ENCODE measurements at places on chromosomes 6 and 20.

GRCh38 chr20:51163996-51164600 is 141.2 kb upstream of the KCNG1 start:
- no peak for DNase-seq

DNA sequence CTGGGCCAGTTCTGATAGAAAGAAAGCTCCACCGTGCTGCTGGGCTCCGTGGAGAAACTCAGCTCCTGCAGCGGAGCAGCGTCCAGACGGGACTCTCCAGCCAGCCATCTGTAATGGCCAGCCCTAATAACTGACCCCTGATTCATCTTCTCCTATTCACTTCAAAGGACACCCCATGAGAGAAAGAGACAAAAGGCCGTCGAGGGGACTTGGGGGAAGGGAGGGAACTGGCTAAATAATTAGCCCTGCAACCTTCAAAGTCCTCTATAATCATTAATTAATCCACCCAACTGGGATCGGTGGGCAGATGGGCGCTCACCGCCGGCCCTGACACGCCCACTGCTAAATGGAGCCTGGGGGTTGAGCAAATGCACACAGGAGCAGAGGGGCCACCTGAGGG is 512.4 kb downstream of the CD83 start:
- no peak for DNase-seq

- DNase-seq, result no peak
Observed at GRCh38 chr6:157468054-157468453, 87.1 kb downstream of the ZDHHC14 start.

DNA sequence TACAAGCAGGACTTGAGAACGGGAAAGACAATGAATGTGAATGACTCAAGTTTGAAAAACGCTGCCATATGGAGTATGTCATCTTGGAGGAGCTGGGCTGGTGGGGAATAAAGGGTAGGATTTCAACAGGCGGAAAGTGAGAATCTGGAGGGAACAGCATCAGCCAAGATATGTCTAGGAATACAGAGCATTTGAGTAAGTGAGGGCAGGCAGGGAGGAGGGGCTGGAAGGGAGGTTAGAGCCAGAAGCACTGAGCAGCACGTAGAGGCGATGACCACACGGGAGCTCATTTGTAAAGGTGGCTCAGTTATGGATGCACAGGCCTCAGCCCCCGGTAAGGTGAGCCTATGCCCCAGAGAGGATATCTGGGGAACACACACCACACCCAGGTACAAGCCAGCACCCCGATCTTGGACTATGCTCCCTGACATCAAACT is 115.1 kb downstream of the ZMYND8 start:
- DNase-seq, result no peak

- no peak for DNase-seq
Observed at GRCh38 chr20:52346797-52347196, 155.2 kb upstream of the ZFP64 start.

DNA sequence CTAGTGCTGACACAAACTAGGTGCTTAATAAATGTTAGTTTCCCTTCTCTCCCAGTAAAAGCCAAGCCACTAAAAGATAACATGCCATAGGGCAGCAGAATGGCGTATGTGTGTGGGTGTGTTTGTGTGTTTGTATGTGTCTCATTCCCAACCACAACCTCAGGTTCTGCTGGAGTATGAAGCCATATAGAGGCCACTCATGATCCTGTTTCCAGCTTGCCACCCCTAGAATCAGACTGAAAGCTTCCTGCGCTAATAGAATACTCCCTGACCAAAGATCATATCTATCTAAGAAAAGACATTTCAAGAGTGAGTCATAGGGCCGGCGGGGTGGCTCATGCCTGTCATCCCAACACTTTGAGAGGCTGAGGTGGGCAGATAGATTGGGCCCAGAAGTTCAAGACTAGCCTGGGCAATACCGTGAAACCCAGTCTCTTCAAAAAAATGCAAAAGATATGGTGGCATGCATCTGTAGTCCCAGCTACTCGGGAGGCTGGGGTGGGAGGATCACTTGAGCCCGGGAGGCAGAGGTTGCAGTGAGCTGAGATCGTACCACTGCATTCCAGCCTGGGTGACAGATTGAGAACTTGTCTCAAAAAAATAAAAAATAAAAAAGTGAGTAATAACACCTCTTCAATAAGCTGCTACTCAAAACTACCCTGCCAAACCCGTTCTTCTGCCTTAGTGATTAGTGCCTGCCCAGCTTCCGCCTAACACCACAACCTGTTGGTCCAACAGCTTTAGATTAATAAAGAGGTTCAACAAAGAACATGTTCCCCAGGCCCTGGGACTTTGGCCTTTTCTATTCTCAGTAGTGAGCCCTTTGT is 11.8 kb upstream of the SNRPC start:
- no peak for DNase-seq

DNA sequence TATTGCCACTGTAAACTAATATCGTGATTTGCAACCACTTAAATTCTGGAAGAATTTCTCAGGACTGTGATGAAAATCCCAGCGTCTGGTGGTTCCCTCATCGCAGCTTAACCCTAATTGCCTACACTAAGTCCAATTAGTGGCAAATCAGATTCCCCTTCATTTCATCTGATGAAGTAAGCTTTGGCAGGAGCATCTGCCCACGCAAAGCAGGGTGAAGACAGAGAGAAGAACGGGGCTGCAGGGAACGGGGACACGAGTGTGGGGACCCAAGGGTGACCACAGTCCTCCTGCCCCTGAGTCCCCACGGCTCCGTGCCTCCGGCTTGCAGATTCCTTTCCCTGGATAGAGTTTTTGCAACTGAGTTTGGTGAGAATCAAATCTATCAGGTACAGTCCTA is 159.5 kb downstream of the LY86 start:
- no peak for DNase-seq

DNA sequence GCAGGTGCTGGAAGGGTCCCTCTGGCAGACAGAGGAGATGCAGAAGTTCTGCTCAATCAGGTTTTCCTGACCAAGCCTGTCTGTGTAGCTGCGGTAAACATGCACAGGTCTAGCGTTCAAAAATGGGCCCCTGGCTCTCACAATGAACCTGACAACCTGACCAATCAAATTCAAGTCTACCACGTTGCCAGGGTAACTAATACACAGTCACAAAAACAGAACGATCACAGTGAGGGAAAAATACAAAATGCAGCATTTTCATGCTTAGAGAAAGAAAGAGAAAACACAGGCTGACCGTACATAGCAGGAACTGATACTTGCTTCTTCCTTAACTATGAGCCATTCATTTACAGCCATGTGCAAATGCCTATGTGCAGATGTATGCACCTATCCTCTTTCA is 353.1 kb upstream of the TSHZ2 start:
- DNase-seq, result no peak

GRCh38 chr20:21395666-21396598 is 1.4 kb downstream of the NKX2-4 start:
- no peak for DNase-seq

GRCh38 chr20:57499676-57500075 is 25.3 kb downstream of the CTCFL start:
- no peak for DNase-seq

- DNase-seq, result no peak
Observed at GRCh38 chr20:41221614-41222218, 84.4 kb downstream of the PLCG1 start.

GRCh38 chr6:157070403-157071107 is 252.8 kb downstream of the TMEM242 start:
- DNase-seq, result no peak

DNA sequence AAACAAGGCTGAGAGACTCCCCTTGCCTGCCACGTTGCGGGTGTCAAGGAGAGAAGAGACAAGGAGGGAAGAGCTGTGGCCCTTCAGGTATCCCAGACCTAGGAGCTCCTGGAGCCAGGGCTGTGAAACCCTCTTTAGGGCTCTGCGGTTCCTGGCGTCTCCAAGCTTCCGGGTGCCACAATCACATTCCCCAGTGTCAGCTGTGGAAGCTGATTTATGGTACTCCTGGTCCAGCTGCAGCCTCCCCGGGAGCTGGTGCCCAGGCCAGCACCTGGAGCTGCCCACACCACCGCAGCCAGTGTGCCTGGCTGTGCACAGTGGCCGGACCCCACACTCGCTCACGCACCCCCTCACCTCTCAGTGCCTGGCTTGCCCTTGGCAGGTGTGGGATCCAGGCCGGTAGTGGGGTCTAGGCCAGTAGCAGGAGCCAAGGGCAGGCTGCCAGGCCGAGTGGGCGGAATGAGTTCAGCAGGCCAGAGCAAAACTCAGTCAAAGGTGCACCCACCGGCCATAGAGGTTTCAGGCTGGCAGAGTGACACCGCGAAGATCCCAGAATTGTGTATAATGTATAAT is 58.9 kb upstream of the L3MBTL3 start:
- DNase-seq, result no peak

DNA sequence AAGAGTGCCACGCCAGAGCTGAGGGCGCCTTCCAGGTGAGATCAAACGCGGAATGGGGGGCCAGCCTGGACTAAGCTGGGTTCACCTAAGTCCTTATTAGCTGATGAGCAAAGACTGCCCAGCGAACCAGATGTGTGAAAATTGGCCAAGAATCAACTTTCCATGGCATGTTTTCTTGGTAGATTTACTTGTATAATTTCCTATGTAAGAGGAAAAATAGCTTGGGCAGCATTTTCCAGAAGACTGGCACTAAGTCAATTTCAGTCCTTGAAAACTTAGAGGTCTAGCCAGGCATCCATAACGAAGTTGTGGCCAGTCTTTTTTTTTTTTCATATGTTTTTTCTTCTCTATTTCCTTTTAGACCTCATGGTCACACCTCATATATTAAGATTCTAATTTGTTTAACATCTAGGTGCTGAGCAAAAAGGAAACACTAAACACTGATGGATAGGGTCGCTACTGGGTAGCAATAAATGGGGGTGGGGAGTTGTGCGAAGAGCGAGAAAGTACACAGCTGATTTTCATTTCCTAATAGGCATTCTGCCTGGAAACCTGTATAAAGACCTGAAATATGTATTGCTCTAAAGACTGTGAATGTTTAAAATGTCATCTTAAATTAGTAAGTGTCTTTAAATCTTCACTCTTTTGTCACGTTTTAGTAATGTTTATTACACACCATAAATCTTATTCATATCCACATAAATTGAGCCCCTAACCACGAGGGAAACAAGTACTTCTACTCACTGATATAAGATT is 188.8 kb downstream of the CD83 start:
- DNase-seq, result no peak

DNA sequence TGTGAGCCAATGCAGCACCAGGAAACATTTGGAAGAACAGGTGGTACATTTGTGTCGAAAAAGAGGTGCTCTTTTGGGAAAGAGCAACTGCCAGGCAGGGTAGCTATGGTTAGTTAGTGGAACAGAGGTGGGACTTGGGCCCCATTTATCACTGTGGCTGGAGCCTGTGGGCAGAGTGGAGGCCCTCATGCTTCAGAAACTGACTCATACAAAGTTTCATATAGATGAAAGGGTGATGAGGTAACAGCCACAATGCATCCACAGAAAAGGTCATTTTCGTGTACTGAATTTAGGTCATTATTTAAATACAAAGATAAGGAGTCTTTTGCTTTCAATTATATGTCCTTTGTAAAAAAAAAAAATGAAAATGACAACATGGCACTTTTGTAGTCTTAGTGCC is 76.4 kb upstream of the HS3ST5 start:
- DNase-seq, result no peak

- DNase-seq, result no peak
Observed at GRCh38 chr6:143040018-143040417, 20.7 kb upstream of the AIG1 start.

DNA sequence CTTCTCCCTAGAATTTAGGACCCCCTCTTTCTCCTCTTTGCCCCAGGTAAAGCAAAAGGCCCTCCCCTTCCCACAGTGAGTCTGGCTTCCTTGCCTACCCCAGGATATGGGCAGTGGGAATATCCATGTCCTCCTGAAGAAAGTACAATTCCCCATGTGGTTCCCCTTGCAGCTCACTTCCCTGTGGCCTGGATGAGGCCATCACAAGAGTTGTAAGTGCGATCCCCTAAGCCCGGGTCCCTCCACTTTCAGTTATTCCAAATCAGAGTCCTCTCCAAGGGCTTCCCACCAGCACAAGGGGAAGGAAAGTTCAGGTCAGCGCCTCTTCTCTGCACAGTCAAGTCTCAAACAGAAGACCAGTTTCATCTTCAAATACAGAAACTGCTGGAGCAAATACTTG is 10.2 kb upstream of the PTPN1 start:
- DNase-seq, result no peak

DNA sequence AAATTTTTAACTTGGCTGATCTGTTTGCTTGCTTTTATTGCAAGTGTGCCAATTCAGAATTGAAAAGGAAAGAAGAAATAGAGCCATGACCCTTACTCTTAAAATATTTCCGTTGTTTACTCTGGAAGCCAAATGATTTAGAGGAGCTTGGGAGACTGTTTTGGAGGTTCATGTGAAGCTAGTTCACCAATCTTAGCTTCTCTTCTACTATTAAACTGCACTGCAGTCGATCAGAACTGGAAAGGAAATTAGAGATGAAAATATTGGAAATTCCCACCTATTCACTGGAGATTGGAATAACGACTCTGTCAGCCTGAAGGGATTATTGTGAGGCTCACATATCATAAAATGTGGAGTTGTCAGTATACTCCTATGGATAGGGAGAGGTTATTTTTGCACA is 81.8 kb downstream of the MLIP start:
- no peak for DNase-seq

GRCh38 chr6:33874136-33874760 is 70.4 kb upstream of the MLN start:
- no peak for DNase-seq

DNA sequence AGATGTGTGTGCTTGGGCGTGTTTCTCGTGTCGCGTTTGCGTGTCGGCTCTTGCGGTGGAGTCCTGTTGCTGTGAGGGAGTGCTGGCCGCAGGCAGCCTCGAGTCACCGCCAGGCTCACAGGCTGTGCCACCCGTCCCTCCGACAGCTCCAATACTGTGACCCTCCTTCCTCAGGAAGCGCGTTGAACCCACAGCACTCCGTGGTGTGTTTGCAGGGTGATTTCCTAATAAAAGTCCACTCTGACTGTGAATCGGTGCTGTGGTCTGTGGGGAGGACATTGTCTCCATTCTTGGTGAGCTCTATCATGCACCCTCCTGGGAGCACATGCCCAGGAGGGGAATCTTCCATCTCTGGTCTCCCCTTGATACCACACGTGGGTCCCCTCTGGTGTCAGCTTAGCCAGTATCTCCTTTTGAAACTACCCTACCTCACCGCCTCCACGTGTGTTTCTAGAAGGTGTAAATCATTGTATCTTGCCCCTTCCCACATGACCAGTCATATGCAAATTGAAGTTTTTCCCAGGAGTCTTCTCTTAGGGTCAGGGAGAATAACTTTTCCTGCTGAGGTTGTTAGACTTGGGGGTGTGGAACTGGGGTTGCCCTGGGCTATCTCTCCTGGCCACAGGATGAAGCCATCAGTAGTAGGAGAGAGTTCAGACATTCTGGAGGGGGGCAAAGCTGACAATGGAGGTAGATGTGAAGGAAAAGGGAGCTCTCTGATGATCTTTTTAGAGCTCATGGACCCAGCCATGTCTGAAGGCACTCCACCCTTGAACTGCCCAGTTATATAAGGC is 13.3 kb upstream of the PCMTD2 start:
- no peak for DNase-seq

DNA sequence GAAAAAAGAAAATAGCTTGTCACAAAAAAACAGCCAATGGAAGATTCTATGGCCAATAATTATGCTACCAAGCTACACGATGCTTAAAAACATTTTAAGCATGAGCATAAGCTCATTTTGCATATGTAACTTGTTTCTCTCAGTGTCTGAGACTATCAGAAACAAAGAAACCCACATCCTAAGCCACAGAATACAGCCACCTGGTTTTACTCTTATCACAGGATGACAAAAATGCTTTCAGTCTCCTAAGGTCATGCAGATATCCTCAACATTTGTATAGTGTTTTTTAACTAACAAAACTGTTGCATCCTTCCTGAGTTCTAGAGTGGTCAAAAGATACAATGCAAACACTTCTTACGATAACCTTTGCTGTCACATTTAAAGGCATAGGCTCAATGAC is 172.1 kb upstream of the RUNX2 start:
- DNase-seq, result no peak

GRCh38 chr6:159788276-159788675 is 1.1 kb downstream of the TCP1 start:
- peak; percentile 2 for DNase-seq

Measured in activated T-helper 1 cell treated with Interleukin-2 at 50 U/mL for 16 hours (primary cell).